ENCODE measurements at places on chromosomes 2 and 18.

DNA sequence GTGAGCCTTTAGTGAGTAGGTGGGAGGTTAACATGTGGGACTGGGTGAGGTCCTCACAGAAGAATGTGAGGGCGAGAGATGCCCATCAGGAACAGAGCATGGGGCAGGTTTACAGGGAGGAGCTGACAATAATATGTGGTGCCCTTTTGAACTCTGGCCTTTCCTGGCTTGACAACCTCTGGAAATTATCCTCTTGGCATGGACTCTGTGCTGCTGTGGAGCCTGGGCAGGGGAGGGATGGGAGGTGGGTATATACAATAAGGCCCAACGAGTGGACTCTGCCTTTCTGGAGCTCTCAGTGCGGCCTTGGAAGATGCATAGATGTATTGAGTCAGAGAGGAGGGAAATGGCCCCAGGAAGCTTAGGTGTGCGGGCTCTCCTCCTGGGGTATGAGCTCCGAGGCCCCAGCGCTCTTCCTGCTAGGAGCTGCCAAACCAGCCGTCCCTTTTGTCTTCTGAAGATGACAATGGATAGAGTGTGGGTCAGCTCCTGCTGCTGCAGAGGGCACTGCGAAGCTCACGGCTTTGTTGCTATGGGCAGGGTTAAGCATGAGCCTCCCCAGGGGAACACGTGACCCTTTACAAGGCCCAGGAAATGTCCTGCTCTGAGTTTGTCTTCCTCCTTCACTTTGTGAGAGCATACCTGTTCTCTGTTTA, 8.7 kb upstream of the PSD4 start:
- no peak for DNase-seq

DNA sequence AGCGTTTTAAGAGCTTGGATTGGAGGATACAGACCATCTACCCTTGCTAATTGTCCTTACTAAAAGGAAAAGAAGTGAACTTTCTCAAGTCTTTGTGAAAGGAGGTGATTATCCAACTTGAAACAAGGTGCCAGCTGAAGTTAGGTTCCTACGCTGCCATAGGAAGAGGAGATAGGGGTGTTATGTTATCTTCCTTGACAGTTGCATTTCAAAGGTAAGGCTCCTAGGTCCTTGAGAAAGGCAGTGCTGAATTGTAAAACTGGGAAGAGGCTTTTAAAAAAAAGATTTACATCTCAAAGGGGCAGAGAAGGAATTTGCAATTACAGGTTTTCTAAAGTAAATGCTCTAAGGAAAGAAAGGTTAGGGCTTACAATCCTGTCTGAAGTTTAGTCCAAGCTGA, 810.2 kb upstream of the LRATD1 start:
- DNase-seq: no peak

DNA sequence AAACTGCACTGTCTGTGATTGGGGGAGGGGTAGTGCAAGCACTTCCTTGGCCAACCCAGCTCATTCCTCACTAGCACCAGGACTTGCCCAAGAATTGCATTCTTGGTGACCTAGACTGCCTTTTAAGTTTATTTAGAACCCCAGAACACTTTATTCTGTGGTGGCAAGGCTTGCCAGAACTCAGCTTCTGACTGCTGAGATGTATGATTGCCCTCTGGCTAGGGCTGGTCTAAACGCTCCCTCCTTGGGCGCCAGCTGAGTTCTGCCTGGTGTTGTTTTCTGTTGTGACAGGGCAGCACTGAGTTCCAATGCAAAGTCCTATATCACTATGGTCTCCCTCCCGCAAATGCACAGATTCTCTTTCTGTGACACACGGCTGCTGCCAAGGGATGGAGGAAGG, 247.7 kb downstream of the ZNF385B start:
- DNase-seq: no peak

GRCh38 chr2:217431577-217432269, 571.1 kb downstream of the TNS1 start:
- DNase-seq: no peak

- DNase-seq: no peak
Observed at GRCh38 chr2:46460241-46460921, 19.0 kb upstream of the TMEM247 start.

GRCh38 chr2:196607073-196607472, 32.4 kb upstream of the CCDC150 start:
- DNase-seq: no peak

- no peak for DNase-seq
Observed at GRCh38 chr2:177881008-177881747, 191.4 kb downstream of the PDE11A start.

- no peak for DNase-seq
Observed at GRCh38 chr18:52963481-52963880, 623.5 kb downstream of the DCC start.

GRCh38 chr2:18708203-18708715, 118.9 kb upstream of the NT5C1B start:
- DNase-seq: no peak

DNA sequence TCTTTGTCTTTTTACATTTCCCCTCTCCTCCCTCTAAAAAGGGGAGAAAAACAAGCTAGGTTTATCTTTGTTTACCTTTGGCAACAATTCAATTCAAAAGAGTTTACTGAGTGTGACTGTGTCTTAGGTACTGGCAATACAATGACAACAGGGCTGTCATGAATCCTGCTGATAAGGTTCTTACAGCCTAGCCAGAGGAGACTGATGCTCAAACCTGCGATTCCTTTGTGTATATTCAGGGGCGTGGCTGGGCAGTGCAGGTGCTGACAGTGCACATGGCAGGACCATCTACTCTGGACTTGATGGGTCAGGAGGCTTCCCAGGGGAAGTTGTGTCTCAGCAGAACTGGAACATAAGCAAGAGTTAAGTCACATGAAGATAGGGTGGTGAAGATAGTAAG, 23.2 kb upstream of the TTN start:
- DNase-seq: no peak

DNA sequence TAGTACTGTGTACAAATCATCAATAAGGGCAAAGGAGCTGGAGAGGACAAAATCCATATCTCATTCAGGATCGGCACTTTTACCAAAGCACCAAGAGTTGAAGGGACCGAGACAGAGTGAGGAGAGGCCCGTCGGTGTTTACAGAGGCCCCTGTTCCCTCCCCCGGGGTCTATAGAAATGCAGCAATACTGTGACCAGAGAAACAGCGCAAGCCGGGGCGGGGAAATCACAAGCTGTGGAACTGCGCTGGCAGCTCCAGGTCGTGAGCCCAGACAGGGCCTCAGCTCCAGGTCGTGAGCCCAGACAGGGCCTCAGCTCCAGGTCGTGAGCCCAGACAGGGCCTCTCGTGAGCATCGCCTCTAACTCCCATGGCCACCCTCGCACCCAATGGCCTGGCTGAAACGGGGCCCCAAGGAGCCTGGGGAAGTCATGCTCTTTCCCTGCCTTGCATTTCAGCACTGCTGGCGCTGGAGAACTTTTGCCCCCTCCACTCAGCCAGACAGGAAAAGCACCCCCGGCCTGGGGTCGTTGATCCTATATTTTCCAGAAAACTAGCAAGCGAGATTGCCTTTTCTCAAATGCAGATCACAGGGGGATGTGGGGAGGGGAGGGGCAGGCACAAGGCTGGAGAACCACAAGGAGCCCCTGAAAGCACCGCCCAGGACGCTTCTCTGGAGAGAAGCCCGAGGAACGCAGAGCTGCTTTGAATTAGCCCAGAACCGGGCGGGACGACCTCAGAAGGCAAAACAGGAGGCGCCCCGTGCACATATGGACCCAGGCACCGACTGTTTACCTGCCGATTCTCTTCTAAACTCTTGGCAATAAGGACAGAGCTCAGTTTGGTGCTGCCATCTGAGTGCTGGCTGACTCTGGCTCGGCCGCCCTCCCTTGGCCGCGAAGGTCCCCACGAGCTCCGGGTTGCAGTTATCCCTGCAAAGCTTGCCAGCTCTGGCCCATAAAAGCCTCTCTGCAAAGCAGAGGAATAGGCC, 223.7 kb downstream of the ACKR3 start:
- DNase-seq: no peak

DNA sequence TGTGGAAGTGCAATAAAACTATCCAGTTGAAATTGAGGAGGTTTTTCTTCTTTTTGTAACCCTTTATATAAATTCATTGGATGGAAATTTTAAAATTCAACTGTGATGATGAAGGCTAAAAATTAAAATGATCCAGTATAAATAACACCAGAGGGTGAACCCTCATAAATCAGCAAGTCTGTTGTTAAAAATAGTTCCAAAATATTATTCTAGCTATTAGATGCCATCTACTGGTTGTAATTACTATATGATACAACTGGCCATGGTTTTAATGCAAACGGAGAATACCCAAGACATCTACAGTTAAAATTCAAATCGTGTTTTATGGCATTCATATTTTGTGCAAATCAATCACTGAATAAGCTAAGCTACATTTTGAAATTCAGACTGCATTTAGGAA, 53.8 kb downstream of the TMEM200C start:
- DNase-seq: no peak

GRCh38 chr2:13667415-13667757, 950.6 kb downstream of the TRIB2 start:
- no peak for DNase-seq

GRCh38 chr2:150630587-150631235, 143.2 kb upstream of the RND3 start:
- no peak for DNase-seq

GRCh38 chr18:31591113-31591512, 564 bp upstream of the TTR start:
- DNase-seq: no peak

DNA sequence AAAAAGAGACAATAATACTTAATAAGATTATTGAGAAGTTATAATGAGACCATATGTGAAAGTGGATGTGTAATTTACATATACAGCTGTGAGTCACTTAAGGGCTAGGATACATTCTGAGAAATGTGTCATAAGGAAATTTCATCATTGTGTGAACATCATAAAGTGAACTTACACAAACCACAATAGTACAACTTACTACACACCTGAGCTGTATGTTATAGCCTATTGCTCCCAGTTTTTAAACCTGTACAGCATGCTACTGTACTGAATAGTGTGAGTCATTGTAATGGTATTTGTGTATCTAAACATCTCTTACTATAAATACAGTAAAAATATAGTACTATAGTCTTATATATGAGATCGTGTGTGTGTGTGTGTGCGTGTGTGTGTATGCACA, 1420.3 kb upstream of the PIK3C3 start:
- no peak for DNase-seq

DNA sequence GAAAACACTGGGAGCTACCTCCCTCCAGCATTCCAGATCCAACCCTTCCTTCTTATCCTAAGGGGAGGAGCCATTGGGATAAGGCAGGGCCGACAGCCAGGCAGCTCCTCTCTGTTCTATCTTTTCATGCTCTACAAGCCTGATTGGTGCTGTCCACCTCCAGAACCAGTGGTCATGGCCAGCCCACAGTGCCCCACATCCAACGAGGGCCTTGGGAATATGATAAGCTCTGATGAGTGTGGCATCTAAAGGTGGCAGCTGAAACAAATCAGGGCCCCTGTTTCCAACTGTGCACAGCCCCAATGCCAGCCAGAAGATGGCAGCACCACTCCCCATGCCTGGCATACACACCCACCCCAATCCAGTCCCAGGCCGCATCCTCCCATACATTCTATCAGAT, 329.3 kb downstream of the C1D start:
- peak; percentile 4 for DNase-seq

- DNase-seq: no peak
Observed at GRCh38 chr2:80737047-80737446, 432.5 kb upstream of the LRRTM1 start.

DNA sequence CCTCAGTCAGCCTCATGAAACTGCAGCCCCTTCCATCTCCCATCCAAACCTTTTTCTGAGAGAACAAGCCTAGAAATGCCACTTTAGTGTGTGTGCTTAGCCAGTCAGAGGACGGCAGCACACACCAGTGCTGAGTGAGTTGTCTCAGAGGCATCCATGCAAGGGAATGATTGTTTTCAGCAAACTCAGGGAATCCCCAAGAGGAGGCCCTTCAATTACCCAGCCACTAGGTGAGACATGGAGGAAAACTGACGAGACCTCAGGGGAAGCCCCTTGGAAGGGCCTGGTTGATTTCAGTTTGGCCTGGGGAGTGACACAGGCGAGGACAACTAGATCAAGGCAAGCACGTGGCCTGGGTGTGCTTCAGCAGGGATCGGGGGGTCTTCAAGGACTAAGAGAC, 49.7 kb downstream of the APOB start:
- no peak for DNase-seq

GRCh38 chr2:18560031-18560796, at the start of gene RDH14:
Gene RDH14 (minus strand): TSS chr2:18560653. CDS start chr2:18560572, 81 bp downstream.
- DNase-seq: peak; percentile 59

GRCh38 chr2:207505728-207506127, 24.0 kb upstream of the CREB1 start:
- no peak for DNase-seq

- no peak for DNase-seq
Observed at GRCh38 chr2:191225690-191226089, 19.5 kb upstream of the MYO1B start.

- no peak for DNase-seq
Observed at GRCh38 chr2:198188982-198189381, 384.6 kb downstream of the PLCL1 start.

DNA sequence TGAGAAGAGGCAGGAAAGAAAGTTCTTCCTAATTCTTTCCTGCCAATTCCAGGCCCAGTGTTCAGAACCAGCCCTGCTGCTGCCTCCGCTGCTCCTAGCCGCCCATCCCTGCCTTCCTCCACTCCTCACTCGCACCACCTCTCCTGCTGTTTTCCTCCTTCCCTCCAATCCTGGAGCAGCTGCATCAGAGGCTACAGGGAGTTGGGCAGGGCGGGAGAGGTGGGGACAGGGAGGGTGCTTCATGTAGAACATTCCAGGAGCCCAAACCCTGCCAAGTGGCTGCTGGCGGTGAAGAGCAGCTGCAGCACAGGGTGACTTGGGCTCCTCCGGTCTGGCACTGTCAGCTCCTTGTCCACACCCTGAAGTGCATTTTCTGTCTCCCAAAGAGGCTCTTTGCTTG, 176.3 kb downstream of the TNS1 start:
- DNase-seq: no peak

DNA sequence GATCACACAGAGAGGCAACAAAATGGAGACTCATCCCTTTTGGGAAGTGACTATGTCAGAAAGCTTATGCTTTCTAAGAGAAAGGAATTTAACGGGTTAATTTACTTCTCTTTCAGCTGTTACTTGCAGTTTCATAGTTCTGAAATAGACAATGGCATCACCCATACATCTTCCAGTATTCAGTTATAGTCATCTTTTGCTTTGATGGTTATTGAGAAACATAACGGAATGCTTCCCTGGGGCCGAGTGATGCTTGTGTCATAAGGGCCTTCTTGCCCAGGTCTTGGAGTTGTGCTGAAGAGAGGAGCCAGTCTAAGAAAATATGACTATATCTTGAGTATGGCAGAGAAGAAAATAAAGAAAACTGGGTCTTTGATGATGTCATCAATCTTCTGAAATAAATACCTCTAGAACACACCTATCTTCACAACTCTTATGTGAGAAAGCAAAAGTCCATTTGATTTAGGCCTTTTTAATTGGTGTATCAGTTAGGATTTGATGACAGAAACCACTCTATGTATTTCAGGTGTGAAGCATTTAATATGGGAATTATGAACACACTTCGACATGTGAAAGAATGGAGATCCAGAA, 328.2 kb downstream of the LRRTM4 start:
- no peak for DNase-seq
